ENCODE measurements at places on chromosomes 2 and 18.

DNA sequence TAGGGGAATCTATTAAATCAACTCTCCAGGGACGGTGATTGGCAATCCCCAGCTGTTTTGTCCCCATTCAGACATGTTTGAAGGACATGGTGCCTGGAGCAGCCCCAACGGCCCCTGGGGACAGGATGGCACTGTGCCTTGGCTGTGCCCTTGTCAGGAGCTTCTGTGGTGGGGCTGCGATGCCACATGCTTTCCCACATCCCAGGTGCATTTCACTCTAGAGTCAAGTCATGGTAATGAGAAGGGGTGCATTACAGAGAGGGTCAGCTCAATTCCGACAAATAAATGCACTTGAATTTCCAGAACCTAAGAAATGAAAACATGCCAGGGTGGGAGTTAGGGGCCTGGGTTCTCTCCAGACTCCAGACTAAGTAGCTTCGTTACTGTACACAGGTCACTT, 289.4 kb upstream of the PXDN start:
- DNase-seq, result no peak

DNA sequence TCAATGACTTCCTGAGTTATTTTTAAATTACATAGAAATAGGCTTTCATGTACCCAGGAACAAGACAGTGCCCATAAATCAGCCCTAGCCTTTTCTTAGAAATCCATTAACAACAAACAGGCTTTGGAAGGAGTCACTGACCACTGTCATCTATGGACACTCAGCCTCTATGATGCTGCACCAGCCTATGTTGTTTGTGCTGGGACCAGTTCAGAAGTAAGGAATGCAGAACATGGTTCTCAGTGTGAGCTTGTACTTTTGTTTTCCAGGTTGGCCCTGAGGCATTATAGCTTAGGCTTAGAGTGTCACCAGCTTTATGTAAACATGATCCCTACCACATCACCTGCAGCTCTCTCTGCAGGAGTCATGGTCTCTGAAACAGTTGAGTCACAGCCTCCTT, 335.7 kb upstream of the CDH7 start:
- no peak for DNase-seq

GRCh38 chr2:114160263-114160981, 270.5 kb downstream of the ACTR3 start:
- DNase-seq, result no peak

- DNase-seq, result no peak
Measured at GRCh38 chr2:42026272-42026671, 21.5 kb upstream of the PKDCC start.

DNA sequence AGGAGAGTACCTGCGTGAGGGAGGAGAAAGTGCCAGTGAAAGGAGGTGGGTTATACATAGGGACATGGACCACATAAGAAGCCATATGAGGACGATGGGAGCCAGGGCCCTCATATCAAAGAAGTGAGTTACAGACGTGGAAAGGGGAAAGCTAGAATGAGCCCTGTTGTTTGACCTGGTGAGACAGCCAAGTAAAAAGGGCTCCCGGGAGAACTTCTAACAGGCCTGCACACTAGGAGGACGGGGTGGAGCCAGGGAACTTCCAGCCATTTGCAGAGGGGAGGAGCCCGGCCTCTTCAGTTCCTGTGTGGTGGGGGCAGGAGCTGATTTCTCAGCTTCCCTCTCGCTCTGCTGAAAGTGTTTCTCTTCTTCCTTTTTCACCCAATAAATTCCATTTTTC, 84.1 kb upstream of the SLC66A3 start:
- DNase-seq, result peak; percentile 80

DNA sequence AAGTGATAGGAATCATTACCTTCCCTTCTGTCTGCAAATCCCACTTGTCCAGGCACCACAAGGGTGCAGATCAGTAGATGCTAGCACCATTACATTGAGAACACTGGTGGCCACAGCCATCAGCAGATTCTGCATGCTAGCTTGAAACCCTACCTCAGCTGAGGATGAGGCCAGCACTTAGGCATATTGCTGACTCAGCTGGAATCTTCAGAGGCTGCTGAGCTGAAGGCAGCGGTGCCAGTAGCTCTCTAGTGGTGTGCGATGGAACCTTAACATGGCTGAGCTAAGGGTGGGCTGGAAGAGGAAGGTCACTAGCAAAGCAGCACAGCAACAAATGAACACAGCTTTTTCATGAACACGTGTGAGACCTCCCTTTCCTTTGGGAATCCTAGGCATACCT, 19.0 kb upstream of the CPO start:
- DNase-seq, result no peak

DNA sequence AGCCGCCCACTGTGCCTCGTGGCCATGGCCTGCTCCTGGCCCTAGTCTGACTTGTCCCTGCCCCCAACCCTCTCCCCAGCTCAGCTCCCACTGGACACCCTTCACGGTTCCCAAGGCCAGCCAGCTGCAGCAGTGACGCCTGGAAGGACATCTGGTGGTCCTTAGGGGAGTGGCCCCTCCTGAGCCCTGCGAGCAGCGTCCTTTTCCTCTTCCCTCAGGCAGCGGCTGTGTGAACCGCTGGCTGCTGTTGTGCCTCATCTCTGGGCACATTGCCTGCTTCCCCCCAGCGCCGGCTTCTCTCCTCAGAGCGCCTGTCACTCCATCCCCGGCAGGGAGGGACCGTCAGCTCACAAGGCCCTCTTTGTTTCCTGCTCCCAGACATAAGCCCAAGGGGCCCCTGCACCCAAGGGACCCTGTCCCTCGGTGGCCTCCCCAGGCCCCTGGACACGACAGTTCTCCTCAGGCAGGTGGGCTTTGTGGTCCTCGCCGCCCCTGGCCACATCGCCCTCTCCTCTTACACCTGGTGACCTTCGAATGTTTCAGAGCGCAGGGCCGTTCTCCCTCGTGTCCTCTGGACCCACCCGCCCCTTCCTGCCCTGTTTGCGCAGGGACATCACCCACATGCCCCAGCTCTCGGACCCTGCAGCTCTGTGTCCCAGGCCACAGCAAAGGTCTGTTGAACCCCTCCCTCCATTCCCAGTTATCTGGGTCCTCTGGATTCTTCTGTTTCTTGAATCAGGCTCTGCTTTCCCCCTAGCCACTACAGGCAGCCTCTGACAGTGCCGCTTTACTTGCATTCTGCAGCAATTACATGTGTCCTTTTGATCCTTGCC, 35.8 kb downstream of the ANO7 start:
- DNase-seq, result no peak

DNA sequence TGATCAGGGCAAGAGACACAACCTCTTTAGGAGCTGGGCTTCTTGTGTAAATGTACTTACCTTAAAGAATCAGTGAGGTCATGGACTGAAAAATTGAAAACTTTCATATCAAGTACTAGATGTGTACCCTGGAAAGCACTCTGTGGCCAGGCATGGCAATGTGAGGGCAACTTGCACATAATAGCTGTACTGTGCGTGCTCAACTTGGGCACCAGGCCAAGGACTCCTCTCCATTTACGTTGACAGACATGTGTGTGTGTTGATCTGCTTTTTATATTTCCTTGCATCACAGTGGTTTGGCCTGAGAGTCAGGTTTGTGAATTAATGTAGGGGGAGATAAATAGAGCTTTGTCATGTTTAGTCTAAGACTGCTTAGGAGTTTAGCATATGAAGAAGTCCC, 669.5 kb upstream of the REG3G start:
- DNase-seq, result no peak

DNA sequence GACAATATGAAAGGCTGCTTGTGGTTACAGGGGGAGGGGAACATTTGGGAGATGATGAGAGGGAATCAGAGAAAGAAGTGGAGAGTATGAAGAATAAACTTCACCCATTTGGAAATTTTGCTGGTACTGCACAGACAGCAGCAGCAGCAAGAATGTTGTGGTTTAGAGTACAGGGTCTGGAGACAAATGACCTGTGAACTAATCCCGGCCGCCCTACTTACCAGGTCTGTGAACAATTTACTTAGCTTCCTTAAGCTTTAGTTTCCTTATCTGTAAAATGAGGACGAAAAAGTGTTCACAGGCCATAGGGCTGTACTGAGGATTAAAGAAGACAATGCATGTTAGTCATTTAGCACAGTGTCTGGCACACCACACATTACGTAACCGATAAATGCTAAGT, 685.4 kb upstream of the CELF4 start:
- DNase-seq, result no peak

Measured in suppressor macrophage (primary cell).